Activated CD4-positive, alpha-beta T cell treated with anti-CD3 and anti-CD28 coated beads, Interleukin-2, amount 50 U/mL, for 24 hours (primary cell): ENCODE measurements at places on chromosomes 5 and 9.

DNA sequence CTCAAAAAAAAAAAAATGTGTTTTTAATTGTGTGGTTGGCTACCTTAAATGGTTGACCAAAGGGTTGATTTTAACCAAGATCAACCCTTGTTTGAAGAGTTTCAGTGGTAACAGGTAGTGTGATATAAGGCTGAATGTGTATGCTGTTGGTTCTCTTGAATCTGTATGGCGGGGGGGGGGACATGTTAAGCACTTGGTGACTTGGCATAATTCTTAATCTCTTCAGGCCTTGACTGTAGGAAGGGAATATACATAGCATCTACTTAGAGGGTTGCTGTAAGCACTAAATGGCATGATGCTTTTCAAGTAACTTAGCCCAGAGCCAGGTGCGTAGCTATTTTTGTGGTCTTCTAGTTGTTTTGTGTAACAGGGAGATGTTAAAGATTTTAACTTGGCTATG is 5.6 kb upstream of the SPRY4 start:
- DNase-seq: no peak

- no peak for DNase-seq
These were observed at the start of gene FOXI1 for GRCh38 chr5:170105642-170106611. TSS of gene FOXI1 (plus strand) at chr5:170105897. CDS start at chr5:170105958, 61 bp downstream.

DNA sequence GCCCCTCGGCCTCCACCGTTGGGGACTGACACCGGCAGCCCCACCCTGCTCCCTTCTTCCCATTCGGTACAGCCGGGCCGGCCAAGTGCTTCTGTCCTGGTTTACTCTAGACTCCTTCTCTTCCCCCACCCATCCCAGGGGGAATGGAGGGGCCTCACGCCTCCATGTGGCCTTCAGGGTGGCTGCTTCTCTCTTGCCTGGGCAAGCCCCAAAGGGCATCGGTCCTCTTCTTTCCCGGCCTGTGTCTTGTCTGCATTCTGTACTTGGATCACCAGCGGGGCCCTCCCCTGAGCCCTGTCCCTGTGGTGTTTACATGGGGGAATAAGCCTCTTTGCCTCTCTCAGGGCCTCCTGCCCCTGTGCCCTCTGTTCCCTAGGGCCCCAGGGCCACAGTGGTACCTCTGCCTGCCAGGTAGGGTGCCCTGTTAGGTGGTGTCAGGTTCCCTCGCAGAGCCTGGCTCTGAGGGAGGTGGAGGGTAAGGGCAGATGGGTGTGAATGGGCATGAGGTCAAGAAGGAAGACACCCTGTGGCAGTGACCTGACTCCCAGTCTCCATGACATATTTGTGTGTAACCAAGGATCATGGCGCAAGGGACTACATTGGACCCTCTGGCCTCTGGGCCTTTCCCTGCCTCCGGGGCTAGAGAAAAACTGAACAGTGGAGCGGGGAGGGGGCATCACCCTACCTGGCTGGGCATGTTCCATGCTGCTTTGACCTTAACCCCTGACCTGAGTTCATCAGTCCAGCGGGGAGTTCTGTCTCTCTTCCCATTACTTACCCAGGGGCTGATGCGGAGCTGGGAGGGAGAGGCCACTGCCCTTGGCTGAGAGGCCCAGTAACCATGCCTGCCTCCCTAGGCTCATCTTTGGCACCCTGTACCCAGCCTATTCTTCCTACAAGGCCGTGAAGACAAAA is 1.6 kb downstream of the REEP2 start:
- DNase-seq: no peak

DNA sequence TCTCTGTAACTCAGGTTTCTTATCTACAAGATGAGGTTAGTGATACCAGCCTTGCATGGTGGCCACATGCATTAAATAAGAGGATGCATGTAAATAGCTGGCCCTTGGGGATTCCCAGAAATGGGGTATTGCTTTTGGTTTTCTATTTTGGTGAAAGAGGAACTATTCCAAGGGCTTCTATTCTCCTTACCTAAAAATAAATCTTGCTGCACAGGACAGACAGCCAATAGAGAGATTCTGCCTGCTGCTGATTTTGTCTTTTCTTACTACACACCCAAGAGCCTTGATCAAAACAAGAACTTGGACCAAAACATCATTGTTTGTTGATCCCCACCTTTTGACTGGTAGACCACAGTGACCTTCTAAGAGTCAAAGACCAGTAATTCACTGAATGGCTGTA is 161.8 kb downstream of the PJA2 start:
- DNase-seq: no peak

GRCh38 chr9:136645352-136645902 is 17.3 kb upstream of the EGFL7 start:
- no peak for DNase-seq

GRCh38 chr5:171483551-171484135 is 64.2 kb downstream of the FGF18 start:
- DNase-seq: no peak

- no peak for DNase-seq
These were observed 762.8 kb upstream of the GRAMD2B start for GRCh38 chr5:125660231-125660895.

DNA sequence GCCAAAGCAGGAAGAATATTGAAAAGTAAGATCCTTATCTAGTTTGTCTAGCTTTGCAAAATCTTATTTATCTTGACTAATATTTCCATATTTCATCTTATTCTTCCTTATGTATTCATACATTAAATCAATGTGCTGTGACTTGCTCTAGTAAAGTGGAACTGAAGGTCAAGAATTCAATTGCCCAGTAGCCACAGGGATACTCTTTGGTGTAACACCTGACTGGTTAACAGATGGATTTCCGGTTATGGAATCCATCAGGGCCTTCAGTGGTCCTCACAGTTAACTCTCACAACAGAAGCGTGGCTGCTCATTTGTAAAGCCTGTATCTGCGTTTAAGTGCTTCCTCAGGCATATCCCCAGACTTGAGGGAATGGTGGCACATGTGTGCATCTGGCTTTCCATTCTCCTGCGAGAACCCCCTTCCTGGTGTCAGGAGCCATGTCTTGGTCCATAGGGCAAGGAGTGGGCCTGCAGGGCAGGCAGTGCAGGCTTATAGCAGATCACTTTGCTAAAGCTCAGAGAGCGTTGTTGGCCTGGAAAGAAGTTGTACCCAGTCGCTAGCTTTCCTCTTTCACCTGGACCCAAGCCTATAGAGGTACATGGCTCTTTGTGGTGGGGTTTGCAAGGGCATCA is 99.2 kb downstream of the HSPA4 start:
- no peak for DNase-seq

- no peak for DNase-seq
These were observed 228.2 kb upstream of the KLF4 start for GRCh38 chr9:107717529-107718314.

DNA sequence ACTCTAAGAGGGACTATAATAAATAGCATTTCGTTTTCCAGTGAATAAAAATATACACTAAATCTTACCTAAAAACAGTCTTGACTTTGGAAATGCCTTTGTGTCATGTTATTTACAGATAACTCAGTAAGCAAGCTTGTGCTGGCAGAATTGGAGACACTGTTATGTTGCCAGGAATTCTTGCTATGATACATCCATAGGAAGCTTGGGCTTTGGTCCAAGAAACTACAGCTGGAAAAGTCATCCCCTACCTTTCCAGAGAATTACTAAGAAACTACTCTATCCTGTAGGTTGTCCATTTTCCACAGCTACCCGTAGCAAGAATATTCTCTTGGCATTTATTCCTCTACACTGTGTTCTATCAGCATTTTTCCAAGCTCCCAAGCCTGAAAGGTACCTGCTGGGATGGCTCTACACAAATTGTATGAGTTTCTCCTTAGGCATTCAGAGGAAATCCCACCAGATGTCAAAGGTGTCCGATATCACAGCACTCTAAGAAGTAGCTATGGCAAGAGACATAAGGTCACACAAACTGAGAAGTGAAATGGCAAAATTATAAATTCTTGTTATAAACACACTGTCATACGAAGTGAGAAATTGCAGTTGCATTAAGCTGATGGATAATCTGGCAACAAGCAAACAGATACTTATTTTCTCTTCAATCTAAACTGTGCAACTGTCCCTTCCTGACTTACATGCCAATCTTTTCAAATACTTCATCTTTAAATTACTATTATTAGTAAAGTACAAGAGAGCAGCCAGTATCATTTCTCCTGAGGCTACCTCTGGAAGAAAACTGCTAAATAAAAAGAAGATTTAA is 68.5 kb downstream of the MCTP1 start:
- no peak for DNase-seq

GRCh38 chr5:22611327-22611726 is 241.8 kb downstream of the CDH12 start:
- no peak for DNase-seq

GRCh38 chr5:59098743-59099142 is 515.9 kb downstream of the RAB3C start:
- no peak for DNase-seq

GRCh38 chr5:15261269-15261995 is 238.5 kb upstream of the FBXL7 start:
- no peak for DNase-seq

DNA sequence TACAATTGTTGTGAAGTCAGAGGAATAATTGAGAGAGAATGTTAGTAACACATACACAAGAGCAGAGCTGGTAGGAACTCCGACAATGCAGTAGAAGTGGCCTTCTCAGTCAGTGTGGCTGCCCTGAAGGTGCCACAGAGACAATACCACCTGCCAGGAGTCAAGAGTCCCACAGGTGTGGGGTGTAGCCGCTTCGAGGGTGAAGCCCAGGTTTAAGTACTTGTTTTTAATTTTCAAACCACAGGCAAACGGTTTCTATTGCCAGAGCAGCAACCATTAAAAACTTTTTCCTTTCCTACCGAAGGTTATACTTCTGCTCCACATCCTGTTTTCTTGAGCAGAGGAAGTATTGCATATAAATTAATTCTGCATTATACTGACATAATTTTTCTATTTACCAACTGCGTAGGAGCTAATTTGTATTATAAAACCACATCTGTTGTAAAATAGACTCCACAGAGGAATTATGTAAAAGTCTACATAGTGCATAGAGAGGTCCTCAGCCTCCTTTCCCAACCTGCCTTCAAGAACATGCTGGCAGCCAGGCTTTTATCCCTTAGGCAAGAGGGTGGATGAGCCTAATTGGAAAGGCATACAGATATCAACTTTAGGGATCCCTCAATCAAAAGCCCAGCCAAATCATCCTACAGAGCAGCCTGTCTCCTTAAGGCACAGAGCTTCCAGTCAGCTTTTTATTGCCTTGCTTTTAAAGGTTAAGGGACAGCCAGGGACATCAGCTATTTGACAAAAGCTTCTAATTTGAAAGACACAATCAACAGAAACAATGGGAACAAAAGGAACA is 12.9 kb upstream of the ACTBL2 start:
- DNase-seq: no peak

DNA sequence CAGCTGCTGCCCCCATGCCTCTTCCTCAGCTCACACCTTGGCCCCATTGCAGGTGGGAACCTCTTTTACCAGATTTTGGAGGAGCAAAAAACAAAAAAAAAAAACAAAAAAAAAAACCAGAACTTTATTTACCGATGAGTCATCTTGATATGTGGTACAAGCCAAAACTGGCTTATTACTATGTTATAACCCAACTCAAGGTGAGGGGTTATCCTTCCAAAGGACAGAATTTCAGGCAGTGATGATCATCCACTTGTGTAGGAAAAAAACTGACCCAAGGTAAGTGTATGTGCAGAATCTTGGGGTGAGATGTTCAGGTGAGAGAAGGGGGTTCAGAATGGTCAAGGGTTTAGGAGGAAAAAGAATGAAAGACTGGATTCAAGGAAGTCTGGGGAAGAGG is 142.6 kb upstream of the FST start:
- DNase-seq: no peak

- DNase-seq: no peak
These were observed 276.9 kb downstream of the OSTF1 start for GRCh38 chr9:75365196-75365595.

- DNase-seq: no peak
These were observed 58.6 kb downstream of the SLIT3 start for GRCh38 chr5:169242175-169242848.

DNA sequence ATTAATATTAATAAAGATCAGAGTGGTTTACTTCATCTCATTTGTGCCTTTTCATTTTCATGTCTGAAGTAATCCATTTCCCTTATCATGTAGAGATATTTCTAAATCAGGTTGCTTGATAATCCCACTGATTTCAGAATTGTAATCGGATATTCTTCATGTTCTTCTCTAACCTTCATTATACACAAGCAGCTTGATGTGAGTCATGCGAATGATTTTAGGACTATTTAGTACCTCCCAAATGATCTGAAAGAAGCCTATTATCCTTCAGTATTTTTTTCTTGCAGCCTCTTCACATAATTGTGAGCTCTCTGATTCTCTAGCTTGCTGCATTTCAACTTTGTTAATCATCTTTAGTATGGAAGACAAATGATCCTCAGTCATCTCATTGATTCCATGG is 182.0 kb downstream of the GIN1 start:
- no peak for DNase-seq

DNA sequence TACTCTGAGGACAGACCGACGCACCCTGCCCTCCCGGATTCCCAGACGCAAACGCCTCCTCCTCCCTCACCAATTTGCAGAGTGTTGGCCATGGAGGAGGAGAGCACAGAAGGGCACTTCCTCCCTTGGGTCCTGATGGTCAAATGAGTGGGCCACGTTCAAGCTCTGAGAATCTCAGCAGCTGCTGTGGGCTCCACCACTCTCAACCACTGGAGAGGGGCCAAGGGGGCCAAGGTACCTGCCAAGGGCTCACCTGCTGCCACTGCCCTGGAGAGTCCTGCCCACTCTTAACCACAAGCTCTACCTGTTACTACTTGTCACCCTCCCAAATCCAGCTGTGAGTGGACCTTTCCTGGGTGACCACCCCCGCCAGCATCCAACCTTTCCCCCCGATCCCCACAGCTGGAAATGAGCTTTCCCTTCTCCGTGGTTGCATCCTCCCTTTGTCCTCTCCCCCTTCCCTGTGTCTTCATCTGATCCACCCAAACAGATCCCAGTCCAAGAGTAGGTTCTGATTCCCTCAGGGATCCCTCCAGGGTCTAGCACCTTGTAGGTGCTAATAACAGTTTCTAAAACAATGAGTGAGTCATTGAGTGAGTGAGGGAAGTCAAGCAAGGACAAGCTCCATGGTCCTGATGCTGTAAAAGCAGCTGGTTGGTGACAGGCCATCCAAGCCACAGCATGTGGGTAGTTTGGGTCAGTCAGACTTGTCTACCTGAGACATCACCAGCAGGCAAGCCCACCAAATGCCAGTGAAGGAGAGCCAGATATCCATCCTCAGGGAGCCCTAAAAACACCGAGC is 69.7 kb downstream of the FAM114A2 start:
- DNase-seq: no peak

DNA sequence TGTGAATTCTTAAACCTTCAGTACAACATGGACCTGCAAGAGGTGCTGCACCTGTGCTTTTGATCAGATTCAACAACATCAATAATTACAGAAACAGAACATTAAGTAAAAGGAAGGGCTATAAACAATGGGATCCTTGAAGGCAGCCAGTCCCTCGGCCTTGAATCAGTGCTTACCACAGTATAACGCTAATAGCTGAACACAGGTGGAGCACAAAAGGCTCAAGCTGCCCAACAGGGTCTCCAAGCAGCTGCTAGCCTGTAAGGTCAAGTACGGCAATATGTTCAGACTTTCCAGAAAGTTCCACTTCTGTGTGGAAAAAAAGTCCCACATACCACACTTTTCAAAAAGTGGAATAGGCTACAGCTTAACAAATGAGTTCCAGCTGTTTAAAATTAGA is 61.9 kb upstream of the ITGA1 start:
- no peak for DNase-seq
